ENCODE measurements at places on chromosomes 6 and 20. TPM values are rescaled to one million over a fixed set of nuclear protein-coding genes. Genes with fewer than 3 reads are reported as not detected.

The PM20D2 gene
- 20.9 TPM for total RNA-seq

DNA sequence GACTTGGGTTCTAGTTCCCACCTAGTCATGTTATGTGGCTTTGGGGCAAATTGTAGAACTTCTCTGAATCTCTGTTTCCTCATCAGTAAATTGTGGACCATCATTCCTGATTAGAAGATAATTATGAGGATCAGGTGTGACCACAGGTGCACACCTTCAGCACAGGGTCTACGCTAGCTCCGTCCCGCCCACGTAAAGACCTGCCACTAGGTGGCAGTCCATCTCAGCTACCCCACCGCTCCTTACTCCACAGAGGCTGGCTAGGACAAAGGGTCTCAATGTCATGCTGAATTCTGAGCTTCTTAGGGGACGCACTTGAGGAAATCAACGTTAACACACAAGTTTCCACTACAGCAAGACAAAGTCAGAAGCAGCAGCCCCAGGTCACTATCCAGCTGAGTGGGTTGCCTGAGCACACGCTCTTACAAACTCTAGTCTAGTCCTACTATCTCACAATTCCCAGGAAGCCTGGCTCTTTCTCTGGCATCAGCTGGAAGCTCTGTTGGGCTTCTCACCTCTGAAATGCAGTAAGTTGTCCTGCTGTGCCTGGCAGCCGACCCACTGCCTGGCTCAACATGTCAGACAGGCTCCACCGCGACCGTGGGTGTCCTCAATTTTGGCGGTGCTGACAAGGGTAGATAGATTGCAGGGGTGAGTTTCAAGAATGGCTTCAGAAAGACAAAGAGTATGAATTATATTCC lies 2.0 kb upstream of the PLCG1 start:
- DNase-seq = no peak

DNA sequence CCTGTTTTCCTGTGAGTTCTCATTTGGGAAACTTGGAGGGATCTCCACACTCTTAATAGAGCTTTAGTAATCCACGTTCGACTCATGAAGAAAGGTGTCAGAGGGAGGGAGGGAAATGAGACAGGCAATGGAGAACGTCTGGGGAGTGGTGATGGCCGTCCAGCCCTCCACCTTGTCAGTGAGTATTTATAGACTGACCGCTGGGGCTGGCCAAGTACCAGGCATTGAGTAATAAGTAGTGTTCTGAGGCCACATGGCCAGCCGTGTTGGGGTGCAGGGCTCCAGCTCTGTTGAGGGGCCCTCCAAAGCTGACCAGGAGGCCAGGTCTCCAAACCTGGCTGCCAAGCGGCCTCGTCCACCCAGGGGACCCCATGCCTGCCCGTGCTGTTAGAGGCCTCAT lies 11.3 kb upstream of the DSN1 start:
- no peak for DNase-seq

The FRMD1 gene
- total RNA-seq = not detected

DNA sequence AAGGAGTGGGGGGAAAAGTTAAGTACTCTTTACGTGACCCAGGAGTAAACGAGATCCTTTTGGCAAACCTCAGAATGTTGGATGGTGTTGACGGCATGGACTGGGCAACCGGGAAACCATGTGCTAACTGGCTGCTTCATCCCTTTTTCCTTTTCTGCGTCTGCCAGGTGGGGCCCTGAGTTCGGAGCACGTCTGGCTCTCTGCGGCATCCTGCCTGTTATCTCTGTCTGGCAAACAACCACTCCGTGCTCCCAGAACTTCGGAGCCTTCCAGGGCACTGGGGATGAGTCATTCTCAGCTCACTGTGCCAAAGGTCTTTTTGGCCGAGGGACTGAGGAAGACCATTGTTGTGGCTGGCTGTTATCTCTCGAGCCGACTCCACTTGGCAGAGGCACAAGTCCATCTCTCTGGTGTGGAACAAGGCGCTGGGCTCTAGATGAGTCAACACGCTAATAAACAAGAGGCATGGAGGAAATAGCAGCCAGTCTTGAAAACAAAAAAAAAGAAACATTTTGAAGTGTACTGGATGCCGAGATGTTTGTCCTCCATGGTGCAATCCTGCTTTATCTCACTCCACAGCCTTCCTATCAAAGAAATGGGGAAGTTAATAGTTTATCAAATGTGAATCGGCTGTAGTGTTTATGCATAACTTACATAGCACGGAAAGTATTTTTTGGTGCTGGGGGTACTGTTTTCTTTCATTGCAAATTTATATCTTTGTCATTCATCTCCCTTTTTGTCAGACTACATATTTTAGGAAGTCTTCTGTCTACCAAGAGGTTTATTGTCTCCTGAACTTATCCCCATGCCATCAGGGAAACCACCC lies 64.6 kb upstream of the TXNDC5 start:
- DNase-seq = peak; percentile 88

GRCh38 chr6:138577151-138577915 lies 78.0 kb upstream of the NHSL1 start:
- DNase-seq = no peak

GRCh38 chr6:130188207-130188899 lies 34.4 kb downstream of the SAMD3 start:
- DNase-seq = no peak

The MCCD1 gene
- not detected for total RNA-seq

The LPA gene
- 1.4 TPM for total RNA-seq

The EYS gene
- 0.78 TPM for total RNA-seq

- no peak for DNase-seq
Observed at GRCh38 chr6:75077701-75078100, 128.2 kb downstream of the COL12A1 start.

GRCh38 chr6:44128020-44128917 lies 915 bp downstream of the TMEM63B start:
- peak; percentile 8 for DNase-seq

- no peak for DNase-seq
Observed at GRCh38 chr6:135323202-135323668, 142.1 kb downstream of the MYB start.

The DSP gene
- total RNA-seq = 7.6 TPM

DNA sequence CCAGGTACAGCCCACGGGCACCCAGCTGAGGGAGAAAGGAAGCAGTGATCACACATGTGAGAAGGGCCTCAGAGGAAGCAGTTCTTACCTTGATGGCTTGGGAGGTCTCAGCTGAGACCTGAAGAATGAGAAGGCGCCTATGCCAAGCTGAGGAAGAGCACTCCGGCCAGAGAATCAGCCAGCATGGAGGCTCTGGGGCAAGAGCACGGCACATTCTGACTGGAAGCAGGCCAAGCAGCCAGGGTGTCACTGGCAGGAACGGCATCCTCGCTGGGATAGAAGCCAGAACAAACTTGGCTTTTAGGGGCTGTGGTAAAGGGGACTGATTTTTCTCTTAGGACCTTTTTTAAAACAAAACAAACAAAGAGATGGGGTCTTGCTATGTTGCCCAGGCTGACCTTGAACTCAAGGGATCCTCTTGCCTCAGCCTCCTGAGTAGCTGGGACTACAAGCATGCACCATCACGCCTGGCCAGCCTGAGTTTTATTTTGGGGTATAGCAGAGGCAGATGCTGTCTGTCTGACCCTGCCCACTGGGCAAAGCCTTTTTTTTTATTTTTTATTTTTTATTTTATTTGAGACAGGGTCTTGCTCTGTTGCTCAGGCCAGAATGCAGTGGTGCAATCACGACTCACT lies 17.6 kb downstream of the GHRH start:
- no peak for DNase-seq

DNA sequence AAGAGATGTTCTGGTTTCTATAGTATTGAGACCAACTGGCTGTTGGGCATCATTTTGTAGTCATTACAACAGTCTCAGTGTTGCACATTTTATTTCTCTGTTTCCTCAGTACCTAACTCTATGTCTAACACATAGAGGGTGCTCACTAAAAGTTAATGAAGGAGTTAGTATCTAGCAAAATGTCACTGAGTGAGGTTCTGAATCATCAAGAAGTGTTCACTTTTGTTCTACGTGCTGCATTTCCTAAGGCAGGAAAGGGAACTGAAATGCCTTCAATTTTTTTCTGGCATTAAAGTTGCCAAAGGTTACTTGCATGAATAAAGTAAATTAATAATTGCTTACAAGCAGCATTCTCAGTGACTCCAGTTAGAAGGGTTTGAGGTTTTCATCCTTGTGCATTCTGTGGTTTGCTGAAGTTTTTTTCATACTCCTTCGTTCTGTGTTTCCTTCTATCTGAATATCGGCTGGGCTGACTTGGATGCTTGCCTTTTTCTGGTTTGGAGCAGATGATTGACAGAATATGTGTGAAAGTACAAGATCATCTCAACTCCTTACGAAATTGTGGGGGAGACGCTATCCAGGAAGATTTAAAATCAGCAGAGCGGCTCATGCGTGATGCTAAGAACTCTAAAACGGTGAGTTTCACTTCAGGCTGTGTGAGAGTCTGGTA lies 114.5 kb upstream of the SCGN start:
- no peak for DNase-seq

DNA sequence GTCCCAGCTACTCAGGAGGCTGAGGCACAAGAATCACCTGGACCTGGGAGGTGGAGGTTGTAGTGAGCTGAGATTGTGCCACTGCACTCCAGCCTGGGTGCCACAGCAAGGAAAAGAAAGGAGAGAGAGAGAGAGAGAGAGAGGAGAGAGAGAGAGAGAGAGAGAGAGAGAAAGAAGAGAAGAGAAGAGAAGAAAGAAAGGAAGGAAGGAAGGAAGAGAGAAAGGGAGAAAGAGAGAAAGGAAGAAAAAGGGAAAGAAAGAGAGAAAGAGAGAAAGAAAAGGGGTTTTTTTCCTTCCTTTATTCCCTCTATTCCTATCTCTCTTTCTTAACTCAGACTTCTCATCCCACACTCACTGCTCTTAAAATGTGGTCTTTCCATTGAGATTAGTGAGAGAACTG lies 238.7 kb upstream of the PRDM1 start:
- DNase-seq = no peak

- DNase-seq = no peak
Observed at GRCh38 chr6:41730531-41731436, 4.6 kb downstream of the TFEB start.
